ENCODE measurements at places on chromosomes 2 and 18. TPM values are rescaled to one million over a fixed set of nuclear protein-coding genes. Genes with fewer than 3 reads are reported as not detected.
A peak's percentile ranks its signal among the peaks of the same experiment; 100 is the strongest.

DNA sequence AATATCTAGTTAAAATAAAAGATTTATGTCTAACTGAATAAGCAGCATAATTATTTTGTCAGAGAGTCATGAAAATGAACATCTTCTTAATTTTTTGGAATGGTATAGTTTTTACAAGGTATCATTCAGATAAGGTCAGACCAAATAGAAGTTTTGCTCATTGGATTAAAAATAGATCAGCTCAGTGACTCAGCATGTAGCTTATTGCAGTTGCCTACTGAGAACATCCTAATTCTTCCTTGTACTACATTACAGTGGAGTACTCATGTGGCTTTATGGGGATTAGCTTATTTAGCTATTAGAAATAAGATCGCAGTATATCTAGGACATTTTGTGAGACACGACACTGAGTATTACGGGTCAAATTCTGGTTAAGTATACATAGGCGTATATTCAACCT lies 38.2 kb upstream of the PPM1B start:
- DNase-seq: no peak

DNA sequence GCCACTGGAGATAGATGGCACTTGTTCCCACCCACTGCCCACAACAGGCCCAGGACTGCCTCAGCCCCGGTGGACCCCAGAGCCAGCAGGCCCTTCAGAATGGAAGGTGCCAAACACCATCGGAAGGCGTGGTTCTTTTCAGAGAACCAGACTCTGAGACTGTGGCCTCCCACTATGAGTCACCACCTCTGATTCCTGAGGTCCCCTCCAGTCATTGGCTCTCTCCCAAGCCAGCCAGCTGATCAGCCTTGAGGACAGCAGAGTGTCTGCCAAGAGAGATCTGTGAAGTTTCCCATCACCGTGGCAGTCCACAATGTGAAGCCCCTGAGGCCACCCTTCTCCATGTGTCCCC lies 10.4 kb upstream of the MAP3K2 start:
- DNase-seq: no peak

- DNase-seq: no peak
Measured at GRCh38 chr2:85215448-85216401, 82.5 kb downstream of the TCF7L1 start.

GRCh38 chr18:67672155-67672554 lies 155.6 kb upstream of the DSEL start:
- no peak for DNase-seq

GRCh38 chr18:47772374-47773248 lies 157.8 kb downstream of the SMAD2 start:
- peak; percentile 77 for DNase-seq

GRCh38 chr18:62479574-62479973 lies 43.3 kb upstream of the ZCCHC2 start:
- DNase-seq: no peak

- no peak for DNase-seq
Measured at GRCh38 chr2:218745559-218746469, 35.2 kb downstream of the TTLL4 start.

GRCh38 chr18:24660956-24661355 lies 200.5 kb downstream of the HRH4 start:
- no peak for DNase-seq

GRCh38 chr2:212005085-212005671 lies 533.4 kb downstream of the ERBB4 start:
- peak; percentile 58 for DNase-seq

DNA sequence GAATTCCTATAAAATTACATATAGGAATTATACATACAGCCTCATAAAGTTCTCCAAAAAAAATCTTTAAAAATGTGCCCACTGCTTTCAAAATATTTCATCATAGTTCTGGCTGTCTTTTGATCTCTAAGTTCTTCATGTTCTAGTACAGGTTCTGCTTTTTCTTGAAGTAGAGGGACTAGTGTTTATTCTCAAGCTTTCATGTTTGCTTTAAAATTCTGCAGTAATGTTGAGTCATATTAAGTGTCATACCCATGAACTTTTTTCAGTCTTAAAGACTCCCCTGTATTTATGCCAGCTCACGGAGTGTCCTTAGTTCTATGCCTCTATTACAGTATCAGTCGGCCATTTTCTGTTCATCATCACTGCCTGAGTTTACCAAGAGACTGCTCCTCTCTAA lies 54.8 kb upstream of the CCDC141 start:
- no peak for DNase-seq

GRCh38 chr2:172084395-172084644 lies 987 bp upstream of the DLX1 start:
- DNase-seq: no peak

GRCh38 chr2:163774862-163775261 lies 39.1 kb upstream of the FIGN start:
- no peak for DNase-seq

DNA sequence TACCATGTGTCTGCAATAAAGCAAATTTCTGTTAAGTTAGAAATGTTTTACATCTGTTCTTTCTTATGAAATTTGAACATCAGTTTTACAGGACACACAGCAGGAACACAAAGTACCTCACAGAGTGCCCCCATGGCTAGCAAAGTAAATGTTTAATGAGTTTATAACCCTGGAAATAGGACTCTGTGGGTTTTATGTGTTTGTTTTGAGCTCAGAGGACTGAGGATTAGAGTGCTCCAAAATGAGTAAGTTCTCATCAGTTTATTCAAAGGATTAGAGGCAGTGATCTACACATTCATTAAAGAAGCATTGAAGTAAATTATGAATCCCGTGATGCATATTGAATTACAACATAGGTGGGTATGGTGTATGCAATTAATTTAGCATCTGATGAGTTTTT lies 281.8 kb downstream of the GULP1 start:
- DNase-seq: no peak

GRCh38 chr2:106107509-106108131 lies 86.5 kb downstream of the UXS1 start:
- no peak for DNase-seq

DNA sequence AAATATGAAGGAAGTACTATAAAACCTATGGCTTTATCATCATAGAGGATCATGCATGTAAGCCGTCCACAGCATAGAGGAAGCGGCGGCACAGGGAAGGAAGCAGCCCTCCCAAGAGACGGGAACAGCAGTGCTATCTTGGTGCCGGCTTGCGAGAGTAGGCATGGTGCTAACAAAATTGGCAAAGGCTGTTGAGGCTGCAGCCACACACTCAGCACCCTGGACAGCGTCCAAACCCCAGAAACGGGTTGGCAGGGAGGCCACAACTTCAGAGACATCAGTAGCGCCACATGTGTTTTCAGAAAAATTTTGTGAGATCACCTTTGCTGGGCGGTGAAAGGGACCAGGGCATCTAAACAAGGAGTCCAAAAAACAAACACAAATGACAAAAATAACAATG lies 37.7 kb downstream of the NETO1 start:
- DNase-seq: peak; percentile 53

GRCh38 chr2:10431797-10432196 lies 16.3 kb downstream of the ODC1 start:
- DNase-seq: no peak

DNA sequence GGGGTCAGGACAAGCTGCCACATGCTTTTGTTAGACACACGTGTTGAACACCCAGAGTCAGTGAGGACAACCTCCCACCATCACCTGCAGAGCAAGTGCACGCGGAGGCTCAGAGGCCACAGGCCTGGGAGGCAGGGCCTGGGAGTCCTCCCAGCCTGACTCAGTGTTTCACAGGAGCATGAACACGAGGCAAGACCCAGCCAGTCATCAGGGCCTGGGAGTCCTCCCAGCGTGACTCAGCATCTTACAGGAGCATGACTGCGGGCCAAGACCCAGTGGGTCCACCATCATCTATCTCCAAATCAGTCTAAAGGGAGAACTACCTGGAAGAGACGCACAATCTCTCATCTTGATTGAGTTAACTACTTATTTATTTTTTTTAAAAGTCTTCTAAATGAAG lies 112.6 kb upstream of the PXDN start:
- DNase-seq: no peak

GRCh38 chr18:31512203-31512764 lies 14.3 kb downstream of the DSG2 start:
- no peak for DNase-seq

DNA sequence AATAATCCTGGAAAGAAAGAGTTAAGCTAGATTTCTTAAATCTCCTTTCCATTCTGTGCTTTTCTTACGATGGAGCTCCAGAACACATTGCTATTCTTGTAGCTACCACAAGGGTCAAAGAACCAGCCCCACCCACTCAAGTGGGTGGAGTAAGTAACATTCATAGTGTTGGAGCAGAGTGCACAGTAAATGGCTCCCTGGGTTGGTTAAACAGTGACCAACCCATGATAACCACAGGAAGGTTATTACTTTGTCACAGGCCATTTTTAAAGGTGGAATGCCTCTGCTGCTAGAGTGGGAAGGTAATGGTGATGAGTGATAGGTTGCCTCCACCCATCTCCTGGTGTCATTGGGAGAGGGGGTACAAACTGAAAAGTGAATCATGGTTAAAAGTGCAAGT lies 13.9 kb downstream of the ARPC2 start:
- DNase-seq: peak; percentile 67

DNA sequence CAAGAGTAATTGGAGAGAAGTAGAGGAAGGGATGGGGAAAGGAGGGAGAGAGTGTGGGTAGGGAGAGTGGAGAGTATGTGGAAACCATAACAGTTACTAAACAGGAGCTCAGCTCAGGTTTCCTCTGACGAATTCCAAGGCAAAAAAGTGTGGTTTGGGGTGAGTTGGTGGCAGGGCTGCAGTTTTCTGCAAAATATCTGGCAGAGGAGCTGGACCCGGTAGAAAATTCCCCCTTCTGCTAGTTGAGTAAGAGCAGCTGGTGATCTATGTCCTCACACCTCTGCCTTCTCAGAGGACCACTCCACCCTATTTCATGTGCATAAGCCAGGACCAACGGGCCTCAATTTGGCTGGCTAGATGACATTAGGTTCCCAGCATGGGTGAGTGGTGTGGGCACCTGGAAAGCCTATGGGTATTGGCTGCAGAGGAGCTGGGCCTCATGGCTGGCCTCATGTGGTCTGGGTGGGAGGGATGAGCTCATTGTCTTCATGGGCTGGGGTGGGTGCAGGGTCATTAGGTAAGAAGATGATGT lies 13.2 kb downstream of the NRP2 start:
- no peak for DNase-seq

- DNase-seq: peak; percentile 83
Measured at GRCh38 chr2:69703189-69703588, 38.7 kb upstream of the ANXA4 start.

DNA sequence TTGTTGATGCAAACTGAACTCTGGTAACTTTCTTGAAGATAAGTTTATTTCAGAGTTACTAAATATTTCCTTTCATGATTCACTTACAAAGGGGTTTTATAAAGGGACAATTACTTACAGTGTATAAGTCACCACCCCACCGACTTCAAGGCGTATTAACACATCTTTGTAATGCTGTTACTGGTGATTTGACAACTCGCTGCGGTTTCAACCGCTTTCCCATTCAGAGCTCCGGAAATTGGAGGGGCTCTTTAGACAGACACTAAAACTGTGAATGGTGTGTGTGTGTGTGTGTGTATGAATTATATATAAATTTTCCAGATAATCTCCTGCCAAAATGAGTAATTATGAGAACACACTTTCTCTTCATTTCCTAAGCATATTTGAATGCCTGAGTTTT lies 4.9 kb downstream of the TM4SF20 start:
- no peak for DNase-seq

DNA sequence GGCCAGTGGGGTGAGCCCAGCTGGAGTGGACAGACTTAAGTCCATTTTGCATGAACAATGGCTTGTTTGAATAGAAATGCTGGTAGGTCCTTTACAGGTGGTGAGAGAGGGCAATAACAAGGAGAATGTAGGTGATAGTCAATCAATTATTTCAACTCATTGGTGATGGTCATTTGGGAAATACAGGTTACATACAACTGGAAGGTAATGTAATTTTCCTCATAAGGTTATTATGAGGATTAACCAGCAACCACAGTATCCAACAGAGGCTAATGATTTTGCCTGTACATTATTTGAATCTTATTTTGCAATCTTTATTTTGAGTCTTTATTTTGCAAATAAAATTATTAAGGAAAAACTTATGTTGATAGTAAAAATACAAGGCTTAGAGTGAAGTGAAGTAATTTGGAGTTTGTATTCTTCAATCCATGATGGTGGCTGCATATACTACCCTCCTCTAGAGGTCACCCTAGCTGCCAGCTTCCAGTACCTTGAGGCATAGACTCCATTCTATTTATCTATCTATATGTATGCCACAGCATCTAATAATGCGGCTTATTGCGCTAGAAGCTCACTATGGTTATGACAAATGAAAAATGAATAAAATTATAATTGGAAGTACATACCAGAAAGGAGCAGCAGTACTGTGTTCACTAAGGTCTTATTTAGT lies 20.5 kb upstream of the HNMT start:
- DNase-seq: no peak

- no peak for DNase-seq
Measured at GRCh38 chr2:241855245-241855887, 3.3 kb downstream of the PDCD1 start.

DNA sequence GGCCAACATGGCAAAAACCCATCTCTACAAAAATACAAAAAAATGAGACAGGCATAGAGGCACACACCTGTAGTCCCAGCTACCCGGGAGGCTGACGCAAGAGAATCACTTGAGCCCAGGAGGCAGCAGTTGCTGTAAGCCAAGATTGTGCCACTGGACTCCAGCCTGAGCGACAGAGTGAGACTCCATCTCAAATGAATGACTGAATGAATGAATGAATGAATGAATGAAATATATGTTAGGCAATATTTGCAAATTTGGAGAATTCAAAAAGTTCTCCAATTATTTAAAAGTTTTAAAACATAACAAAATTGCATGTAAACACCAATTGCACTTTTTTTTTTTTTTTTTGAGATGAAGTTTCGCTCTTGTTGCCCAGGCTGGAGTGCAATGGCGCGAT lies 61.7 kb downstream of the STRN start:
- DNase-seq: no peak

GRCh38 chr18:44777457-44778192 lies 96.9 kb downstream of the SETBP1 start:
- DNase-seq: no peak

- no peak for DNase-seq
Measured at GRCh38 chr18:51053814-51054213, 23.8 kb downstream of the SMAD4 start.

- DNase-seq: no peak
Measured at GRCh38 chr2:206230060-206230762, 44.3 kb upstream of the ZDBF2 start.

Gene VWC2L
- not detected for total RNA-seq

Gene CCDC74A
- 7.8 TPM for total RNA-seq

Gene WDR75
- 82.7 TPM for total RNA-seq

Gene DSC3
- total RNA-seq: 0.22 TPM

Gene IL36B
- total RNA-seq: not detected

Gene EFR3B
- 0.58 TPM for total RNA-seq

Gene CAPN14
- 2.0 TPM for total RNA-seq

Gene MYOM1
- not detected for total RNA-seq

Gene SERPINB5
- total RNA-seq: 1.0 TPM

Gene HOXD4
- not detected for total RNA-seq

All from Karpas-422 (cell line).